ENCODE measurements at places on chromosomes 5 and 9.

- no peak for DNase-seq
Measured at GRCh38 chr5:37816883-37817282, 23.0 kb downstream of the GDNF start.

DNA sequence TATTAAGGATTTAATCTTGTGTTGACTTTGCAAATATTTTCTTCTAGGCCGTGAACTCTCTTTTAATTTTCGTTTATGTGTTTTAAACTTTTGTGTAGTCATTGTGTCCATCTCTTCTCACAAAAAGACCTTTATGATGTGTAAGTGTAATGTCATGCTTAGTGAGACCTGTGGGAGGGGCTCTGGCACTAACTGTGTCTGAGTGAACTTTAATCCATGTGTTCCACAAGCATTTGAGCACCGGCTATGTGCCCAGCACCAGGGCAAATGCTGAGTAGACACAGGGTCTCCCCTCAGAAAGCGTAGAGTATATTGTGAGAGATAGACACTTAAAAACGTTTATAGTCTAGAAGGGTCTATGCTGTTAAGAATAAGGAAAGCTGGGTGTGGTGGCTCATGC is 272.6 kb upstream of the TUT7 start:
- DNase-seq, result no peak

GRCh38 chr9:100714372-100715099 is 136.7 kb downstream of the CAVIN4 start:
- peak; percentile 1 for DNase-seq

DNA sequence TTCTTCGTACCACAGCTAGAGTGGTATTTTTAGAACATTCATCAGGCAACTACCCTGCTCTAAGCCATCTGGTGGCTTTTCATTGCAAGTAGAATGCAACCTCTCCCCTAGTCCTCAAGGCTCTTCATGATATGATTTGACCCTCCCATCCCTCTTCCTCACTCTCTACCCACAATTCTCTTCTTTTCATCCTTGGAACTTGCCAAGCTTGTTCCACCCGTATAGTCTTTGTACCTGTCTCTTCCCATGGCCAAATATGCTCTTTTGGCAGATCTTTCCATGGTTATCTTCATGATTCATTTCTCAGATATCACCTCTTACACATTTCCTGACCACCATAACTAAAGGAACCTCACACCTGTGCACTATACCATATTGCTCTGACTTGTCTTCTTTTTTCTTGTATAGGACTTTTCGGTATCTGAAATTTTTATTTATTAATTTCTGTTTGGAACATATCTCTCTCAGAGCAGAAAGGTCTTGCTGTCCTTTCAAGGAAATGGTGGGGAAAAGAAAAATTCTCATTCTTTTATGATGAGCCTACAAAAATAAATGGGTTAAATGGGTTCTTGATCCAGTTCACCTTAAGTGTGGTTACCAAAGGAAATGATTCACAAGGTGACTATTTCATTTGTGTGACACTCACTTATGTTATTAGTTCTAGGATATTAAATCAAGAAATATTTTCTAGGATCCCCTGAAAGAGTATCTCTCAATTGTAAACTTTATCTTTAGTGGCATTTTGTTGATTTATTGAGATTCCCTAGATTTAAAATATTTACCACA is 3.7 kb upstream of the CD274 start:
- DNase-seq, result no peak

GRCh38 chr9:82757924-82758323 is 305.0 kb downstream of the RASEF start:
- no peak for DNase-seq

GRCh38 chr9:114525513-114525912 is 20.2 kb upstream of the WHRN start:
- no peak for DNase-seq

DNA sequence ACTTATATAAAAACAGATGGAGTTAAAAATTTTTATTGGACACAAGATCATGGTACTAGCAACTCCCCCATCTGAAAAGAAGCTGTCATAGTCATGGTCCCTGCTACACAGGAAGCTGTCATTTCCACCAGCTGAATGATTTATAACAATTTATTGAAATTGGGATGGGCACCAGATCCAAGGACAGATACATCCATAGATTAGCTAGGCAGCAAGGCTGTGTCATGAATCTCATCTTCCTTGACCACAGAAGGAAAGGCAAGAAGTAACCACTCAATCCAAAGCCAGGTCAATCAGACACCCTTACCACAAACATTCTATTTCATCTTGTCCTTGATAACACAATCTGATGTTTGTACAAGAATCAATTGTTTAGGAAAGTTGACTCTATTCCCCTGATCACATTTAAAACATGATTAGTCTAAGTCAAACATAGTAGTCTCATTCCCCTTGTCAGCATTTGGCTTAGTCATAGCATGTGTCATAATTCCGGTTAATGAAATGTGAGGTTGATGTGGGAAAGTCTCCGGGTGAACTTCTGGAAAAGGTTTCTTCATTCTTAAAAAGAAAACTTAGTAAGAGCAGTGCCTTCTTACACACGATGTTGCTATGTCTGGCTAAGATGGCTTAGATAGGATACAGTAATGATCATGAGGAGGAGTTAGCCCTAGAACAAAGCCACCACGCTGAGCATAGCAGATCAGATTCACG is 462.6 kb upstream of the PAPPA start:
- DNase-seq, result no peak

GRCh38 chr5:170365831-170366230 is 23.3 kb downstream of the KCNMB1 start:
- no peak for DNase-seq

All from stimulated activated CD8-positive, alpha-beta memory T cell treated with anti-CD3 and anti-CD28 coated beads, Interleukin-4, amount 100 ng/mL, for 4 hours (primary cell).